Fibroblast of mammary gland (primary cell): ENCODE measurements at places on chromosomes 11 and 22.

- DNase-seq: no peak
Measured at GRCh38 chr11:79121351-79121750, 319.5 kb downstream of the TENM4 start.

GRCh38 chr22:36871669-36872081, 10.9 kb downstream of the NCF4 start:
- DNase-seq: no peak

- no peak for DNase-seq
Measured at GRCh38 chr11:441418-442274, at the start of gene ANO9. ANO9 (minus strand) TSS chr11:442011; CDS start chr11:441926, 85 bp downstream.

DNA sequence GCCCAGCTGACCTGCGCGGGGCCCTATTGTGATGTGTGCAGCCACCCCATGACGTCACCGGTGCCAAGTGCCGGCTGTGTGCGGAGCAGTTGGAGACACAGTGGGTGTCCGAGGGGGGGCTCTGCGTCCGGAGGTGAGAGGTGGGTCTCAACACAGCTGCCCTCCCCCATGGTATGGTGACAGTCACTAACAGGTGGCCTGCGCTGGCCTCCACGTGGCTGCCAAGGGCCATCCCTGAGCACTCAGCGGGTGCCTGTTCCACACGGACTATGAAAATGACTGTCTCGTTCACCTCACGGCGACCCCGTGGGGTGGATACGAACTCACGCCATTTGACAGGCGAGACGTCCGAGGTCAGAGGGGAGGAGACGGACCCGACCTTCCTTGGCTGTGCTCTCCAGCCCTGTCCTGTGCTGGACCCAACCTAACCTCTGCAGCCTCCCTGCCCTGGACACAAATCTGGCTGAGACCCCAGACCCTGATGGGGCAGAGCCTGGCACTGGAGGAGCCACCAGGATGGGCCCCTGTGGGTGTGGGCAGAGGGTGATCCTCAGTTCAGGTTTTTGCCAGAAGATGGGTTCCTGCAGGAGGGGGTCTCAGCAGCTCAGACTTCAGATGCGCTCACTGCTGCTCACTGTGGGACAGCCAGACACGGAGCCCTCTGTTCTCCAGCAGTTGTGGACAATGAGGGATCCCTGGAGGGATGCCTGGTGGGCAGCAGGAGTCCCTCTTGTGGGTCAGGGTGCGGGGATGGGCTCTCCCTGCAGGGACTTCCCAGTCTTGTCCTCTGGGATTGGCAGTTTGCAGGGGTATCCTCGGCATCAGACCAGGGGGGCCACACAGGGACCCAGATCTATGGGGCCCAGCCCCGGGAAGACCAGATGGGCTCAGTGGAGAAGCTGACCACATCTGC, 6.3 kb downstream of the HRAS start:
- no peak for DNase-seq

DNA sequence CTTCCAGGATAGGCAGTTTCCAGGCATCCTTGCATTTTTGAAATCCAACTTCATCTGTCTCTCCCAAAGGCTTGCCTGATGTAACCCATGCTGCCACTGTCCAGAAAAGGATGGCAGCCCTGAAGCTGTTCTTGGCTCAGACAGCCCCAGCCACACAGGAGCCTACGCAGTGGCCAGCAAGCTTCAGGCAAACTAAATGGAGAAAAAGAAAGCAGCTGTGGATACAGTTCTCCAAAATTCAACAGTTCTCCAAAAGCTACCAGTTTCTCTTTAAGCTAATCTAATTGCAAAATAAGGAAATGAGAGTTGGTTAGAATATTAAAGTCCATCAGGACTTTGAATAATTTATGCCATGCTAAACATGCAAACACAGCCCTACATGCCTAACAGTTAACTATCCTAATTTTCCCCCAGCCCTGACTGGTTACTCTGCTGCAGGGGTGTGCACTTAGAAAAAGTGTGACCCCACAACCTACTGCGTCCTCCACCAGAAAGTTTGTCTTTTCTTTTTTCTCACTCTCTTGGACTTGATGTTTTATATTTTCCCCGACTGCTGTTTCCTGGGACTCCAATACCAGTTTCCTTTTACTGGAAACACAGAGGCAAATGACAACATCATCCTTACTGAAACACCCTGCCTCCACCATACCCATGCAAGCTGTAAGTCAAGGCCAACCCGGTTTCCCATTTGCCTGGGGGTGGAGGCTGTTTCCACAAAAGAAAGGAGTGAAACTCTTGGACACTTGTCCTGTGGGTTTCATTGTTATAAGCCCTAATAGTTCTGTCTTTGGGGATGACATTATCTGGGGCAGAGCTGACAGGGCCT, 69.1 kb upstream of the OR5AN1 start:
- no peak for DNase-seq

DNA sequence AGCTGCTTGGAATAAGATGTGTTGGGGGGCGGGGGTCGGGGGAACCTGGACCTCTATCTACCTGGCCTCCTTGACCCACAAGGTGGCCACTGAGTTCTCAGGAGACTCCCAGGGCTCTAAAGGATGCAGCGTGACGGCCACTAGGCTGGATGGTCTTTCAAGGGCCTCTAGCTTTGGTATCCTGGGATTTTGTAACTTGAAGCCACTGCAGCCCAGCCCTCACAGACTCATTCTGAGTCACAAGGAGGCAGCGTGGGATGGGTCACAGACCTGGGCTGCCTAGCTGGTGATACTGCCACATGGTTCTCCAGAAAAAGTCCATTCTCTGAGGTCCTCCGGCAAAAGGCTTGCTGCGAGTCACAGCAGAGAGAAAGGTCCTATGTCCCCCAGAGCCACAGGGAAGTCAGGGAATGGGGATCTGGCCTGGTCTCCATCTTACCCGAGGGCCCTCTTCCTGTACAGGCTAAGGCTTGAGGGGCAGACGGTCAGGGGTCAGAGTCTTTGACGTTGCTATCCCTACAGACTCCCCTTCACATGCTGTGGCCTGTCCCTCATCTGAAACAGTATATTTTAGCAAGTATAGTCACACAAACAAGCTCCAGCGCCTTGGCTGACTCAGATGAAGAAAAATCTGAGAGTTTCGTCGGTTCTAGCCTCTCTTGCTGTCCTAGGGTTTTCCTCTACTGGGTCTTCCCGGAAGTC, 52.4 kb downstream of the KCNC1 start:
- peak; percentile 93 for DNase-seq

DNA sequence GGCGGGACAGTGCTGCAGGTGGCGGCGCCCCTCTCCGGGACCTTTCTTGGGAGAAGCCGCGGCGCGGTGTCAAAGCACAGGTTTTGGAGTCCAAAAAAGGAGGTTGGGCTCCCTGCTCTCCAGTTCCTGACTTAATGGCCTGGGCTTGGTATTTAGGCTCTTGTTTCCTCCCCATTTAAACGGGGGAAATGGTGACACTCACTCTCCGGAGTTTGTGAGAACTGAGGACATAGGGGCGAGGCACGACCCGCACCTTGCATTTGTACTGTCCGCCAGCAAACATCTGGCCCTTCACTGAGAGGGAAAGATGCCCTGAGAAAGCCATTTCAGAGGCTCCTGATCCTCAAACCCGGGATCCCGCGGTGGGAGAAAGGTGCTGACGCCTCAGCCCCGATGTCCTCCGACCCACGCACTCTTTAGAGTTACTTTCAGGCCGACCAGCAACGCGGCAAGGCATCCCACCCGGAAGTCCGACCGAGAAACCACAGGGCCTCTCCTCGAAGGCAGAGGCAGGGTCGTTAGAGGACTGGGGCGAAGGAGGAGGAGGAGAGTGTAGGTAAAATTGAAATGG, 2.9 kb upstream of the WDR74 start:
- DNase-seq: no peak

DNA sequence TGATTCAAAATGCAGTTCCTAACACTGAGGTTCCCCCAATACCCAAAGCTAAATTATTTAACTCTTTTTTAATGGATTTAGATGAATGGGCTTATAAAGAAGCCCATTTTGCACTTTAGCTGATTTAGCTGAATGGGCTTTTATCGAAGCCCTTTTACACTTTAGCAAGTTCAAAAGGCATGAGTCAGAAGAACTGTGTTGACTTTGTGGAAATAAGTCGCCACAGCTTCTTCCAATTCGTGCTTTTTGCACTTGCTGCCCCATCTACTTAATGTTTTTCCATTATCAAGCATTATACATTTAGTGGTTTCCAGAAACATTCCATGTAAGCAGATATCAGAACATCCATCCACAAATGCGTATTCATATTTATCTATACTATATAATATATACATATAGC, 20.5 kb upstream of the GRIA4 start:
- no peak for DNase-seq

DNA sequence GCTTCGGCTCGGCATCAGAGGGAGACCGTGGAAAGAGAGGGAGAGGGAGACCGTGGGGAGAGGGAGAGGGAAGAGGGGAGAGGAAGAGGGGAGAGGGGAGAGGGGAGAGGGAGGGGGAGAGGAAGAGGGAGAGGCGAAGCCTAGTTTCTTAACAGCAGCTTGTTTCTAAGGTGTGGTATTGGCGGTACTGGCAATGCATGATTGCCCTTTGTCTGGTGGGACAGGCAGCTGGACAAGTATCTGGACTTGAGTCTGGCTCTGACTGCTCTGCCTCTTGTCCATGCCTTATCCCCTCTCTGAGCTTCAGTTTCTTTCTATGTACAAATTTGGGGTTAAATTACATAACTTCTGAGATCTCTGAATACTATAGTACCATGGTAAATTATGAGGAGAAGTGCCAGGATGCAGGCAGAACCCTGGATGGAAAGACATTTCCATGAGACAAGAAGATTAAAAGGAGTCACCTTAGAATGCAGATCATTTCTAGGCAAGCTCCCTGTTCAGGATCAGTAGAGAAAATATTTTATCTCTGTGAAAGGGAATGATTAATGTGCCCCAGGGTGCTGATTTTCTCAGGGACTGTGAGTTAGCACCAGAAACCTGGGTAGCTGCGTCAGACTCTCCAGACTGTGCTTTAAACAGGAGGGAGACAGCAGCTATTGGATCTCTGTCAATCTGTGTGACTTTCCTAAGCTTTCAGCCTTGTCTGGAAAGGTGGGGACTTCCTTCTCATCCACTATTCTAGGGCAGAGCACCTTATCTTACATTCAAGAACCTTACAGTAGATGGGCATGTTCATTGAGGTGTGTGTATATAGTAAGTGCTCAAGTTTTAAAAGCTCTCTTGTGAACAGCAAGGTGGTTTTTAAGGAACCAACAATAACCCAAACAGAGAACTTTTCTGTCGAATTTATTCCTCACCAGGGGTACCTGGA, 31.9 kb upstream of the CCDC90B start:
- no peak for DNase-seq

GRCh38 chr11:74696939-74697675, 34.1 kb downstream of the CHRDL2 start:
- peak; percentile 93 for DNase-seq

DNA sequence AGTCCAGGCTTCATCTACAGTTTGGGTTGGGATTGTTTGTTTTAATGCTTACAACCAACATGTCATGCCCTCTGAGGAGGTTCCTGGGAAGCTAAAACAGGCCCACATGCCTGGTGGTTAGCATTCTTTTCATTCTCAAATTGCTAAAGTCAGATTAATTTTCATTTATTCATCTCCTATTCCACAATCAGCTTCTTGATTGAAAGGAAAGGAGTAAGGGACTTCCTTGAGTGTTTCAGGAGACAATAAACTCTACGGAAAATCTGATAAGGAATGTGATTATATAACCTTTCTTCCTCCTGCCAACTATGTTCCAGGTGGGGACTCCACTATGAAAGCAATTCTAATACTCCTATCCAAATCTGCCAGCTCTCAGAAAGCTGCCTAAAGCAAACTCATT, 30.8 kb downstream of the MRTFA start:
- DNase-seq: no peak

DNA sequence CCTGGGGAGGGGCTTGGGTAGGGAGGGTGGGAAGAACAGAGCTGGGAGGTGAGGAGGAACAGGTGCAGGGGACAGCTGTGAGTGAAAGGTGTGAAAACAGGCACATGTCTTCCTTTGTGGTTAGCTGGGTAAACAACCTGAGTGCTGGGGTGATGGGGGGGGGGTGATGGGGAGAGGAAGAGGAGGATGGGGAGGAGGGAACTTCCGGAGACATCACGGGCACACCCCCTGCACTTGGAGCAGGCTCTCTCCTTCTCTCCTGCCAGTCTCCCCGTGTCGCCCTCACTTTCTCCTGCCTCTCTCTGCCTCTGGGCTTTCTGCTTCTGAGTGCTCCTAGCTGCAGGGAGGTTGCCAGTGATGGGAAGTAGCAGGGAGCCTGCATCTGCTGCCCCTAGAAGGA, 8.8 kb downstream of the CXCR5 start:
- no peak for DNase-seq

GRCh38 chr22:39894554-39895092, 1.1 kb upstream of the ENTHD1 start:
- no peak for DNase-seq

DNA sequence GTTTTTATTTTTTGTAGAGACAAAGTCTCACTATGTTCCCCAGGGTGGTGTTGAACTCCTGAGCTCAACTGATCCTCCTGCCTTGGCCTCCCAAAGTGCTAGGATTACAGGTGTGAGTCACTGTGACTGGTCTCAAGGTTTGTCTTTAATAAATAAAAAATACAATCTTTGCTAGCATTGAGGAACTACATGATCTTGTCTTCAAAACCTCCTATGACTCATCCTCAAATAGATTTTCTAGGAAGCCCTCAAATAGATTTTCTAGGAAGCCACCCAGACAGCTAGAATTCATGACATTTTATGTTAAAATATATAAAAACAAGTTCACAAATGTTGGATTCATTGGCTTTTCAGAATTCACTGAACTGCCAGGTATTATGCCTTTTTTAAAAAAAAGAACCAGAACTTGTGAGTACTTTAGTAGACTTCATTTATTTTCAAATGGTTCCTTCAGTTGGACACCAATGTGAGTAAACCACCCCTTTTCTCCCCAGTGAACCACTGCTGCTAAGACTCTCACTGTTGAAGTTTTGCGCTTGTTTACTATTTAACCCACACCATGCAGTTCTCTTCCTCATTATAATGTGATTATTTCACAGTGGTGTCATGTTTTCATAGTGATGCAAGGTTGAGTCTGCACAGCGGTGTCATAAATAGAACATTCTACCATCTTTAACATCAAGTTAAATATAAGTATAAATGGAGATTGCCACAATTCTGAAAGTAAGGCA, 303.9 kb downstream of the CASP12 start:
- peak; percentile 44 for DNase-seq

- DNase-seq: no peak
Measured at GRCh38 chr22:33476206-33476605, 418.0 kb upstream of the SYN3 start.

DNA sequence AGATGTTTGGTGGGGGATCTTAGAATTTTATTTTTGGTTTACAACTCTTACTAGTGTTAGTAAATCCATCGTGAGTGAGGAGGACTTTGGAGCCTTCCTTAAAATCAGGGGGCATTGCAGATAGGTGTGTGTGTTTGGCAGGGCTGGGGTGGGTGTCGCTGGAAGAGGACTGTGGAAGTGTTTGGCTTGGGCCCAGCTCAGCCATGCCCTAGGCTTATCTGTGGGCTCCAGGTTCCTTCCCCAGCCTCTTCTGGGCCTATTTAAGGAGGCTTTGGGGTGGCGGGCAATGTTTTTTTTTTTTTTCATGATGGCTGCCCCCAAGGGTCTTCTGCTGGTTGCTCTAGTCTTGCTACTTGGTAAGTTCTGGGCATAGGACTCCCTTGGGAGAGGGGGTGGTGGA, 22.1 kb downstream of the MTFP1 start:
- DNase-seq: no peak
